ENCODE measurements at places on chromosomes 11 and 22.

DNA sequence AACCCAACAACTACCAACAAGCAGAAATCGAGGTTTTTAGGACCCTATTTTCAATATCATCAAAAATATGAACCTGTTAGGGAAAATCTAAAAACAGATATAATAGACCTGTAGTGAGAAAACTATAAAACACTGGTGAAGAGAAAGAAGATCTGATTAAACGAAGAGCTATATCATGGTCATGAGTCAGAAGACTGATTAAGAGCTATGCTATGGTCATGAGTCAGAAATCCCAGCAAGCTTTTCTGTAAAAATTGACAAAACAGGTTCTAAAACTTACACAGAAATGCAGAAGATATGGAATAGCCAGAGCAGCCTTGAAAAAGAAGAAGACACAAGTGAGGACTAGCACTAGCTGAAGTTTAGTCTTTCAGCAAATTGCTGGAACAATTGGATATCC is 345.0 kb downstream of the TBC1D22A start:
- peak; percentile 46 for DNase-seq

DNA sequence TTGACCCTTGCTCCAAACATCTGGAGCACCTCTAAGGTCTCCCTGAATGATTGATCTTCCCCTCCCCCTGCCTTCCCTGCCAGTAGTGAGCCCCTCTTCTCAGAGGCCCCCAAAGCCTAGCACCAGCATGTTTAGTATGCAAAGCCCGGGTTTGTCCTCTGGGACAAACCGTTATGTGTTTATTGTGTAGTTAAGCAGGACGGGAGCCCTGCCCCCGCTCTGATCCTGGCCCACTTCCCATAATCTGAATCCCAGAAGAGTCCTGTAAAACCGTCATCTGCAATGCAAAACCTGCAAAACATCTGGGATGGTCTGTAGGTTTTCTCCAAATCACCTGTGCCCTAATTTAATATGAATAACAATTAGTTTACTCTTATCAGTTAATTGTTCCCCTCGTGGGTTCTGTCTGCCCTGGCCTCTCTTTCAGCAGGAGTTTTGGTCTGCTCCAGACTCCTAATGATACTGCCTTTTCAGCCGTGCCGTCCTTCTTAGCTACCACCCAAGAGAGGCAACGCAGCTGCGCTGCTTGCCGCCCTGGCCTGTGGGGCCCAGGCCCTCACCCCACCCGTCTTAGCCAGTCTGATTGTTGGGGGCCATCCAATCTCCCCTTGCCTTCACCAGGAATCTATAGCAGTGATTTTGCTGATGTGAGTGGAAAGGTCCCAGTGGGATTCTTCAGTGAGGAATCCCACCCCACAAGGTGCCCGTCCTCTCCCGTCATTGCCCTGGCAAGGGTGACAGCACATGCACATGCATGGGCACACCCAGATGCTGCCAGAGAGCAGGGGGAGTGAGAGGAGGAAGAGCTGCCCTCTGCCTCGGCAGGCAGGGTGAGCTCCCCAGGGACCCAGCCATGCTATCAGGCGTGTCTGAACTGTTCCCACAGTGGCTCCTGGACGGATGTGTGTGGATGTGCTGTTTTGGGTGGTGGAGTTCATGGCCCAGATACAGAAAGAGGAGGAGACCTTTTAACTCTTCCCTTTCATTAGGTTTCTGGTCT is 3.0 kb upstream of the B3GAT1 start:
- DNase-seq: no peak

DNA sequence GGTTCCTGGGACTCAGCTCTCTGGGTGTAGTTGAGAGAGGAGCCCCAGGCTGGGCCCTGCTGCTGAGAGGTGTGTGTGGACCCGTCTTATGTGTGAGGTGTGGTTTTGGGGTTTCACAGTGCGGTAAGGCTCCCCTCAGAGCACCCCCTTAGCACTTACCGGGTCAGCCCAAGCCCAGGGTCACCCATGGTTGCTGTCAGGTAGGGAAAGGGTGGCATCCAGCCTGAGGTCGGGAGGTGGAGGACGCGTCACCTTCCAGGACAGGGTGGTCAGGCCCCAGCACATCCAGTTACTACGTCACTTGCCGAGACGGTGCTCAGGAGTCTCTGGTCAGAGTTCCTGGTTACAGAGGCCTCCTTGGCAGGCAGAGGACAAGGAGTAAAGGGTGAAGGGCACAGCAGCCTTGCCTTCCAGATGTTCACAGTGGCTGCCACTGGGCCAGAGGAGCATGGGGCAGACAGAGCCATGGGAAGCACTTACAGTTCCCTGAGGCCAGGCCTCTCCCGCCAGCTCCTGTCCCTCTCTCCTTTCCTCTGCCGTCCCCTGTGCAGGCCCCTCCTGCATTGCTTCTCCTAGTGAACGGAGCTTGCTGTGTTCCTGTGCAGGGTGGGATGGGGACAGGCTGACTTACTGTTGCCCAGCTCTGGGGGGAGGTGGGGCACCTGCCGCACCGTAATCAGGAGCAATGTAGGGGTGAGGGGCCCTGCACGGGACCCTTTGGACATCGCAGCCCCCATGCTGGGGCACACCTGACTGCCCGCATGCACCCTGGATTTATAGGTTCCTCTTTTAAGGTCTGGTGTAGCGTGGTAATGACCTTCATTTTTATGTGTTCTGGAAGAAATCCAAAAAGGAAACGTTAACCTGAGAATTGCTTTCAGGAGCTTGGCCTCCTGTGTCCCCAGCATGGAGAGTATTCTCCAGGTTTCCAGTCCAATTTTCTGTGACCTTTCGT is 285.9 kb downstream of the TBC1D22A start:
- DNase-seq: no peak

DNA sequence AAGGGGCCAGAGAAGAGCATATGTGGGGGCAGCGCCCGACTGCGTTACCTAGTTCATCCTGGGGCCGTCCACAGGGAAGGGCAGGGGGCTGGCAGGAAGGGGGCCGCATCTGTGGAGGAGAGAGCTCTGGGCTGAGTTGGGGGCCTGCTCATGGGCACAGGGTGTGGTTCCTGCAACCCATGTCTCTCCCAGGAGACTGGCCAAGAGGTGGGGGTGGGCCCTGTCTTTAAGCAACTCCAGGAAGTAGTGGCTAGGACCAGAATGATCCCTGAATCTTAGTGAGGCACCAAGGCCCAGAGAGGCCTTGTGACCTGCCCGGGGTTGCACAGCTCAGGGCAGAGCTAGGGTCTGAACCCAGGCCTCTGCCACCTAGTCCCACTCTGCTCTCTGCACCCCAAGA is 21.9 kb downstream of the CSNK1E start:
- no peak for DNase-seq

DNA sequence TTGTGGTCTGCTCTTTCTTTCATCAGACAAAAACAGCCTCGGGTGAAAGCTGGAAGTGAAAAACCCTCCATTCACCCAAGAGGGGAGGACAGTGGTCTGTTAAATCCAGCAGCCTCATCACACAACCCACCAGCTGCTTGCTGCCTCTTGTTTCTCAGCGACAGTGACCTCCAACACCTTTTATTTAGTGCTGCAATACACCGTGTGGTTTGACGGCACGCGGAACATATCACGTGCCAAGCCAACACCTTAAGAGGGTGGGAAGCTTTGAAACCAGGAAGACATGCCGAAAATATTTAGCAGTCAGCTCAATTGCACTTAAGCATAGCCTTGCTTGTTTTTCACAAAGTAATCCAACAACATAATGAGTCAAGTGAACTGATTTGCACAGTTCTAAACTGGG is 39.8 kb upstream of the POGLUT3 start:
- no peak for DNase-seq

- no peak for DNase-seq
Observed at GRCh38 chr11:66454247-66454646, 12.5 kb upstream of the PELI3 start.

DNA sequence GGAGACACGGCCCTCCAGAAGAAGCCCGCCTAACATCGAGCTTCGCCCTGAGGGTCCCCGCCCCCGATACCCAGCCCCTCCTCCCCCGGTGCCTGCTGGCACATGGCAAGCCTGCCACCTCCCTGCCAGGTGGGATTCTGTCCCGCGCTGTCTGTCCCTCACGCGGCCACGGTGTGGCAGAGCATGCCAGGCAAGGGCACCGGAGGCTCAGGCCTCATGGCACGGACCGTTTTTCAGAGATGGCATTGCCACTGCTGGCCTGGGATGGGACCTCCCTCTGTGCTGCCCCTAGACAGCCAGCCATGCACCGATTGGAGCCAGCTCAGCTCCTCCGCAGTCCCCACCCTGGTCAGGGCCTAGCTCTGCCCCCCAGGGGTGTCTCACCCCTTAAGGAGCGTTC is 19.4 kb downstream of the MRPL23 start:
- DNase-seq: no peak

- DNase-seq: no peak
Observed at GRCh38 chr11:55719608-55720160, 53.6 kb upstream of the OR5D13 start.

DNA sequence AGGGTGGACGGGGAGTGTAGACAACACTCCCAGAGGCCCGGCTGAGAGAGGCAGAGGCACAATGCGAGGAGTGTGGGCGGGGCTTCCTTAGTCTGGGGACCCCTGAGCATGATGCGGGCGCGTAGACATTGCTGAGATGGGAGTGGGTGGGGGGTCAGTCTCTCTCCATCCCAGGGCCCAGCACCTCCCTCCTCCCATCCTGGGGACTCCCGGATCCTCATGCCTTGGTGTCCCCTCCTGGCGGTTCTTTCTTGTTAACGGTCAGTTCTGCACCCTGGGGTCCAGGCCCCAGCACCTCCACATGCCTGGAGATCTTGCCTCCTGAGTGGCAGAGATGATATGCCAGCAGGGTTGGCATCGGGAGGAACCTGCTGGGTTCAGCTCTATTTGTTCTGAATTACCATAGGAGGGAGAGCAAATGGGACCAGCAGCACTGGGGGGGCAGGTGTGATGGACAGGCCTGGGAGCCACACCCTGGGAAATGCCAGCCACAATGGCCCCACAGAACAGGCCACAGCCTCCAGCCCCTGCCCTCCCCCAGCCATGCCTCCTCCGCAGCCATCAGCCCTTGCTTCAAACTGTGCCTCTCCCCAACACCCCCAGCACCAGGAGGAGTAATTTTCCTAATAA is 55.7 kb downstream of the RTL6 start:
- DNase-seq: no peak

DNA sequence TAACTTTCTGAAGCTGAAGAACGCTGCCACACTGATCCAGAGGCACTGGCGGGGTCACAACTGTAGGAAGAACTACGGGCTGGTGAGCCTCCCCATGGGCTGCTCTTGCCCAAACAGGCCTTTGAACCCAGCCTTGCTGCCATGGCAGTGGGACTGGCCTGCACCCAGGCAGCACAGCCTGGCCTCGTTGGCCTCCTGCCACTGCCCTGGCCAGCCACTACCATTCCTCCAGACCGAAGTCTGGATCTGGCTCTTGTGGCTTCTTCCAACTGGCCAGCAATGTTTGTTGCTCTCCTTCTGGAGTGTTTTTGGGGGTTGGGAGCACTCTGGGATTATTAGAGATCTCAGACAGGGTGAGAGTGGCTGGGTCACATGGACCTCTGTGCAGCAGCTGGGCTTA is 51.0 kb downstream of the MYO7A start:
- no peak for DNase-seq

GRCh38 chr22:49064836-49065235 is 762.8 kb downstream of the BRD1 start:
- no peak for DNase-seq

- DNase-seq: no peak
Observed at GRCh38 chr11:3198815-3199214, 19.8 kb downstream of the MRGPRG start.

- DNase-seq: no peak
Observed at GRCh38 chr11:132643239-132643638, 889.1 kb downstream of the OPCML start.

GRCh38 chr11:14249121-14249963 is 109.6 kb downstream of the RRAS2 start:
- peak; percentile 17 for DNase-seq

DNA sequence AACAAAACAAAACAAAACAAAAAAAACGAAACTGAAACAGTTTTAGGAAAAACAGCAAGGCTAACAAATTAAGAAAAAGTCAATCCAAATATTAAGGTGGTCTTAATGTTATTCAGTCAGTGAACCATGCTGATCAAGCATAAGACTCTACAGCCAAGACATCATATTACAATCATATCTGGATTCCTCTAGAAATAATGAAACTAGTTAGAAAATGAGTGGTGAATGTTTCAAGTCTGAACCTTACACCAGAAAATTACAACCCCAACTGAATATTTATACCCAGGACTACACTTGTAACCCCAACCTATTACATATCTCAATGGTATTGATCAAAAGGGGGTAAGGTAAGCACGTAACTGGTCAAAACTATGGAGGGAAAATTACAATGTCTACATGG is 48.8 kb downstream of the ACAT1 start:
- DNase-seq: no peak

All from fibroblast of skin of left quadriceps (primary cell).